ENCODE measurements at places on chromosomes 7 and 10.

DNA sequence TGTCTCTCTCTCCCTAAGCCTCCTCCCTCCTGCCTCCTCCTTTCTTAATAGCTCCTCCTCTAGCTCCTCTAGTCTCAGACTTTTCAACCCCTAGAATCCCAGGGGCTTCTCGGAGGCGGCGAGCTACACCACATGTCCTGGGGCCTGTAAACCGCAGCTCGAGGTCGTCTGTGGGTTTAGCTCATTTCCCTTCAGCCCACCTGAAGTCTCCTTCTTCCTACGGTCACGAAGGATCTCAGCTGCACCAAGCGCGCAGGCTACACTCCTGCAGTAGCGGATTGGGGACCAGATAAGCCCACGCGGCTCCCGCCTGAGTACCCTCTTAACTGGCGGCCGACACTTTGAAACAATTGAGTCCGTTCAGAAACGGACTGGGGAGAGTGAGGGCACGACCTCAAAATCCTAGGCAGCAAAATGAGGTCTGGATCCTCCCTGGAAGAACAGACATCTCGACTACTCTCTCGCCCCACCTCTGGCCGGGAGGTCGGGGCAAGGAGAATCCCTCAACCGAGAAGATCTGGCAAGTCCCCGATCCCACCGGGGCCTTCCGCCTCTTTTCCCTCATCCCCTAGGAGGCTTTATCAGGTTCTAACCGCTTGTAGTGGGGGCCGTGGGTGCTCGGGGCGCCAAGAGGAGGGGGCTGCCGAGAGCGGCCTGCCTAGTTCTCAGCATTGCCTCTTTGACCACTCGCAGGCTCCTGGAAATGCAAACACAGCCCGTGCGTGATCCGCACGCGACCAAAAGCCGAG lies 1.3 kb upstream of the SORCS3 start:
- DNase-seq = no peak

DNA sequence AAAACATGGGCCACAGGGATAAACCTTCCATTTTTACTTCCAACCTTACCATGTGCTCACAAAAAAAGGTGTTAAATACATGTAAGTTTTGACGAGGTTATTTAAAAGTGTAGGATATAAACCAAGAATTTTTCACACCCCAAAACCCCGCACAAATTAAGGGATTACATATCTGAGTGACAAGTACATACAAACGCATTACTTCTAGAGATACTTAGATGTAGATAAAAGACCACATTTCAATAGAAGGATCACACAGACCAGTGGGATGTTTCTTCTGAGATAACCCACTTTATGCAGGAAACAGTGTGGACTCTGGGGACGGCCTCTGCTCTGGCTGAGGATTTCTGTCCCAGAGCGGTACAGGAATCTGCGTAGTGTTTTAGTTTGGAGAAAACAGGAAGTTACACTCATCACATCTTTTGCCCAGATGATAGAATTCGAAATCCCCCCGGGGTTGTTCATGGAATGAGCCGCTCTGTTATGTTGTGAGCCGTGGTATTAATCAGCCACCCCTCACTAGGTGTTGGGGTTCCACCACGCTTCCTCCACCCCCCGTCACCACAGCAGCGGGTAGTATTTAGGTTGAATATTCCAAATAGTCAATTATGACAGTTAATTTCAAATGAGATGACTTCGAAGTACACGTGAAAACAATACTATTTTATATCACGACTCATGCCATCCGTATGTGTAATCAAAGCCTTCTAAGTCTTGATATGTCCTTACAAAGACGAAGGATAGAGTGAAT lies 1.3 kb upstream of the CUL1 start:
- peak; percentile 90 for DNase-seq

DNA sequence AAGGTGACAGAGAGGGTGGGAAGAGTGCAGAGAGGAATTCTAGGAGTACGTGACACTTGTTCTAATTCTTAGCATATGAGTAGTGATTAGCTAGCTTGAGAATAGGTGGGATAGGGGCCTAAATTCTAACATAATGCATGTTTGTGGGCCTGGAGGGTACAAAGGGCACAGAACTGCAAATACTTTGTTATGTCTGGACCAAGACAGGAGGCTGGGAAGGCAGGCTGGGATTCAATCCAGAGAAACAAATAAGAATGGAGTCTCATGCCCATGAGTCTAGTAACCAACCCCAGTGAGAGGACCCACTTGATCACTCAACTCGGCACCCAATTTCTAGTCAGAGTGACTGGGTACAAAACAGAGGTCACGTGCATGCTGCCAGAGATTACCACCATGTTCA lies 40.9 kb downstream of the RHOBTB1 start:
- DNase-seq = no peak

DNA sequence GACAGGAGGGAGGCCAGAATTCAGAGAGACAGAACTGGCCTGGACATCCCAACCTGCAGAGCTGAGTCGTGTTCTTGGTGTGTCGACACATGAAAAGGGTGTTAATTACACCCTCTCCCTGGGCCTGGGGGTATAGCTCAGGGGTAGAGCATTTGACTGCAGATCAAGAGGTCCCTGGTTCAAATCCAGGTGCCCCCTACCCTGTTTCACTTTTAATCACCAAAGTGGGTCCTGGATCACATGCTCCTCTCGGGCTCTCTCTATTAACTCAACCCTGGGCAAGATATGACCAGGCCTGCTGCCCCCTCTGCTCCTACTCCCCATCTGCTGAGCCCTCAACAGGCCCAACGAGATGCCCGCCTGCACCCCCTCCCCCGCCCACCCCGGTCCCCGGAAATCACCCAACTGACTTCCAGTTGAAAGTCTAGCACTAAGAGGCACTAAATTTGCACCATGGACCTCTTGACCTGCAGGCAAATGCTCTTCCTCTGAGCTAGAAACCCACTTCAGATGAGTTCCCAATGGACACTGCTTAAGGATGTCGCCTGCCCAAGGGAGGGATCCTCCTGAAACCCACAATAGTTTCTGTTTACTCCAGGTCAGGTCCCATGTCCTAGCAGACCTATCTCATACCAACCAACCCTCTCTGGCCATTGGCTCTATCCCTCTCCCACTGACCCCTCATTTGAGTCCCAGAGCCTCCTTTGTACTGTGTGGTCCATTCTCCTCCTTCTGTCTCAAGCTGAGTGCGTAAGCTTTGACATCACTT lies 137.6 kb downstream of the ZNF467 start:
- DNase-seq = no peak

- no peak for DNase-seq
Measured at GRCh38 chr10:128721963-128722445, 595.8 kb upstream of the MKI67 start.

- no peak for DNase-seq
Measured at GRCh38 chr7:28483908-28484605, 71.7 kb downstream of the CREB5 start.

GRCh38 chr10:77493239-77493806 lies 144.3 kb downstream of the KCNMA1 start:
- DNase-seq = no peak

- DNase-seq = peak; percentile 77
Measured at GRCh38 chr10:102675011-102675665, 30.9 kb downstream of the TRIM8 start.

GRCh38 chr7:54550471-54550870 lies 8.3 kb downstream of the VSTM2A start:
- DNase-seq = no peak

GRCh38 chr10:123026302-123026701 lies 17.5 kb downstream of the ACADSB start:
- DNase-seq = no peak

GRCh38 chr10:78915190-78915518 lies 153.6 kb upstream of the ZMIZ1 start:
- no peak for DNase-seq

- DNase-seq = no peak
Measured at GRCh38 chr10:117449636-117450035, 74.4 kb upstream of the PDZD8 start.

- DNase-seq = no peak
Measured at GRCh38 chr7:52074912-52075311, 758.3 kb upstream of the COBL start.

DNA sequence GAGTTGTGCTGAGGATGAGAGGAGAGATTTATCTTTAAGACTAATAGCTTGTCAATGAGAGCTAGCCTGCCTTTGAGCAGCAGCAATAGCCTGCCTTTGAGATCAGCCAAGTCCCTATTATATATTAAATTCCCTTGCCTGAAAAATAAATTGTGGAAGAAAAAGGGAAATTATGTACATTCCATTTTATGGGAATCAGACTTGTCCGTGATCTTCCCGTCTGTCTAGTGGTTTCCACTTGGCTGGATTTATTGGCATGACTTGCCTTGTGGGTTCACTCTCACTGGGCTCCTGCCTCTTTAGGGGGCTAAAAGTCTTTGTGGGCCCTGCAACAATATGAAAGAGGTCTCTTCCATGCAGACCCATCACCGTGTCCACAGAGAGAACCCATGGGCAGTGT lies 171.7 kb upstream of the FRMD4A start:
- no peak for DNase-seq

DNA sequence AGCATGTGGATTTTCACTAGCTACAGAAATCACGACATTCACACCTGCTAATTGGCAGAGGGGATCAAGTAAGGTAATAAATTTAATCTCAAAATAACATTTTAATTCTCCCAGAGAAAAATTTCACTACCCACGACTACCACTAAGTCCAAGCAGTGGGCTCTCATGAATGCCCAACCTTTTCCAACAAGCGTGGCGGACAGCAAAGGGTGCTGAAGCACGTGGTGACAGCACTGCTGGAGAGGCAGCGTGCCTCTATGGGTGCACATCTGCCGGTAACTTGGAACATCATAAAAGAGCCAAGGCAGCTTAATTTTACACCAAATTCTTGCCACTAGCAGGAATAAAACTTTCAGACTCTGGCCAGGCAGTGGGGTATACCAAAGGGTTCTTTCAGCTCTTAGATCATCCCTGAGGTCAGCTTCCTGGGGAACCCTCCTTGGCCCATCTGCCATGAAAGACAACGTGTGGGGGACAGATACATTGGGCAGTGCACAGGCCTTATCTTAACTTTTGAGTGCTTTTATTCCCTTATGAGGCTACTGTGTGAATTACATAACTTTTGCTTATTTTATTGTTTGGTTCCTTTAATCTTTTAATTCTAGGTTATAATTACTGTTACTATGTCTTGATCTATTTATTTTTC lies 206.7 kb upstream of the KCTD7 start:
- no peak for DNase-seq

- no peak for DNase-seq
Measured at GRCh38 chr10:99777918-99778714, 4.3 kb upstream of the ABCC2 start.

DNA sequence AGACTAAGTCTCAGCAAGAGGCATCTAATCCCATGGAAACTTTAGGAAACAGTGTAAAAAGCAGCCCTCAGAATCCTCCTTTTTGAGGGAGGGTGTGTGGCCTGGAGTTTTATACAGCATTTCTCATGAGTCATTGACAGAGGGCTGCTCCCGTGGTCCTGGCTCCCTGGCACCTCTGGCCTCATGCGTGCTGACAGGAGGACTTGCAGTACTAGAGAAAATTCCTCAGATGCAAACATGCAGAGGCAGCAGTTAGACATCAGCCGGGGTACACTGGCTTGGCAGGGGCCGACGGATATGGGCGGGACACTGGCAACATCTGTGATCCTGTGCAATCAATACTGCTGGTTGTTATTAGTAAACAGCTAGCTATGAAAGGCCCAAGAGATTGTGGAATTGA lies 925.1 kb upstream of the CELF2 start:
- peak; percentile 94 for DNase-seq

DNA sequence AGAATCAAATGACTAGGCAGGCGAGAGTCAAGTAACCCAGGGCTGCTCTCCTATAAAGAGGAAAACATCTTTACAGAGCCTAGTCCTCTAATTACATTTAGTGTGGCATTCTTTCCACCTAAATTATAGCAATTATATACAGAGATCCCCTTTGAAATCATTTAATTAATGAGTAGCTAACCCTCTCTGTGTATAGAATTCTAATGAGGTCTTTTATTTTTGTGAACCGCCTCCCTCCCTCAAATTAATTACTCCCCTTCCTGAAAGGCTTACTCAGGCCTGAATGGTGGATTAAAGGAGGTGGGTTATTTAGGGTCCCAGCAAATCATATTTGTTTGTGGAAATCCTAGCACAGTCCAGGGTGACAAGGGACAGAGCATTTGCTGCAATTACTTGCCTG lies 551.8 kb downstream of the SORCS3 start:
- DNase-seq = no peak

- no peak for DNase-seq
Measured at GRCh38 chr7:26600411-26600810, 264.0 kb downstream of the SKAP2 start.

DNA sequence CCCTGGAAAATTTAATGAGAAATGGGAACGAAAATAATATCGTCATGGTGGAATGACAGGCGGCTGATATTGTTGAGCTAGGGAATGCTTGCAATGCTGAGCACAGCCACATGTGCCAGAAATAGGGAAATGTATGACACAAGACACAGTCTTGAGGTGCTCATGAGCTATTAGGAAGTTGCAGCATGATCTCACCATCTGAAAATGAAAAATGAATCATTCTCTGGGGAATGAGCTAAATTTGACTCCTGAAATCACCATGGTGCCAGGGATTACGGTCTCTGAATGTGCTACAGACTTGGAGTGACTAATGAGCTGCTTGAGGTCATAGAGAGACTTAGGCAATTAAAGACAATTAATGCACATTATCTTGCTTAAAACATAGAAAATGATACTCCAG lies 845.0 kb downstream of the CNTNAP2 start:
- DNase-seq = no peak

DNA sequence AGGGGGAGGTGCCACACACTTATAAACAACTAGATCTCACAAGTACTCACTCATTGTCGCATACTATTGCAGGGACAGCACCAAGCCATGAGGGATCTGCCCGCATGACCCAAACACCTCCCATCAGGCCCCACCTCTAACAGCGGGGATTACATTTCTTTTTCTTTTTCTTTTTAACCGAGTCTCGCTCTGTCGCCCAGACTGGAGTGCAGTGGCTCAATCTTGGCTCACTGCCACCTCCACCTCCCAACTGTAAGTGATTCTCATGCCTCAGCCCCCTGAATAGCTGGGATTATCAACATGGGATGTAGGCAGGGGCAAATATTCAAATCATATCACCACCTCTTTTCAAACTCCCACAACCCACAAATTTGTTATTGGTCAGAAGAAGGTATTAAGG lies 76.7 kb downstream of the SKAP2 start:
- DNase-seq = no peak

DNA sequence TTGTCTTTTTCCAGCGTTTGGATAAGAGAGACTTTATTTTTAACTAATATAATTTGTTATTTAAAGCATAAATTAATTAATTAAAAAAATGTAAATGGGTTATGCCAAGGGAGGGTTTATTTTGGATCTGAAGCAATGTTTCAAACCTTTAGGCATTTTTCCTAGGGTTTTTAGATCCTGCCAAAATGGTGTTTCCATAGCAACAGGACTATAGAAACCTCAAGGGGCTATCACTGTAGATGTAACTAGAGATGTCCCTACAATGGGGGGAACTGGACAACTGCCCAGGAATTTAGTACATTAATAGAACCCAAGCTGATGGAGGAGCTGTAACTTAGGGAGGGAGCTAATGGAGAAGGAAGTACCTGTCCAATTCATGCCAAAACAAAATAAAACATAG lies 57.3 kb downstream of the SLC39A12 start:
- DNase-seq = no peak

GRCh38 chr10:5943536-5943935 lies 33.8 kb downstream of the IL15RA start:
- no peak for DNase-seq

GRCh38 chr10:18658271-18659124 lies 733 bp upstream of the ARL5B start:
- DNase-seq = no peak

- DNase-seq = no peak
Measured at GRCh38 chr7:47763063-47763974, 181.4 kb upstream of the TNS3 start.

Data from lower leg skin (tissue), 4 donors.